CMK (cell line): ENCODE measurements at places on chromosomes 6 and 20.

DNA sequence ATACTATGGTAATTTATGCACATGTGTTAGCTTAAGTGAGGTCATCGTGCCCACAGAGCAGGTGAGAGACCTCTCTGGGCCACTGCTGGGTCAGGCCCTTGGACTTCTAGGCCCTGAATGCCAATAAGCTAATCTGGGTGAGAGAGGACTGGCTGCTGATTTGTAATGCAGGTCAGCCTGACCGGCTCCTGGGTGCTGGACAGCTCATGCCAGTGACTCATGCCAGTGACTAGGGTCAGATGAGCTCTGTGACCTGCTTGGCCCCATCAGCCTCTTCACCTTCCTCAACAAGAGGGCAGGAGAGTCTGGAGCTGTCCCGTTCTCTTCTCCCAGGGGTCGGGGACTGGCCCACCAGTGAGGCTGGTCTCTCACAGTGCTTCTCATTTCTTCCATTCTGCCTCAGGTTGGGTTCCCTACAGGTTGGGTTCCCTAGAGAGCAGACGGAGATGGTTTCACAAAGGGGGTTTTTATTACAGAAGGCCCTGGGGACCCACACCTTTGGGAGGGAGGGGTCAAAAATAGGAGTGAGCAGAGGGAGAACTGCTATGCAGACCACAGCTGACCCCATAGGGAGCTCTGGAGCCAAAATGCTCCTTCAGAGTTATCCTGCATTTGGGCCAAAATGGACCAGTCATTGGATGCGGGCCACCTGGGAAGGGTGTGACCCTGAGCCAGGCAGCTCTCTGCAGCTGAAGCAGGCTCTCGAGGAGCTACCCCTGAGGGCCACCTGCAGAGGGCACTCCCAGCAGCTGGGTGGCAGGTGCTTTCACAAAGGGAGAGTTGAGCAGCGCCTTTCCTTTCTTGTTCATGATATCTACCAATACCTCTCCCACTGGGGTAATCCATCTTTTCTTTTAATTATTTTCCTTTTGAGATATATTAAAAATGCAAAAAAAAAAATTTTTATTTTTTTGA is 2.2 kb upstream of the OXT start:
- DNase-seq = no peak

DNA sequence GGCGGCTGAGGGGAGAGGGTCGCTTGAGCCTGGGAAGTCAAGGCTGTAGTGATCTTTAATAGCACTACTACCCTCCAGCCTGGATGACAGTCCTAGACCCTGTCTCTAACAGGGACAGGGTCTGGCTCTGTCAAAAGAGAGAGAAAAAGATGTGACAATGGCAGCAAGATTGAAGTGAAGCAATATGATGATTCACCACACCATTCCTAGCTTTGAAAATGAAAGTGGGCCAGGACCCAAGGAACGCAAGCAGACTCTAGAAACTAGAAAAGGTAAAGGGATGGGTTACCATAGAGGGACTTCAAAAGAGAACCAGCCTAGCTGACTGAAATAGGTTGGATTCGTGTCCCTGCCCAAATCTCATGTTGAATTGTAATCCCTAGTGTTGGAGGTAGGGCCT is 426.9 kb downstream of the HTR1B start:
- DNase-seq = no peak

DNA sequence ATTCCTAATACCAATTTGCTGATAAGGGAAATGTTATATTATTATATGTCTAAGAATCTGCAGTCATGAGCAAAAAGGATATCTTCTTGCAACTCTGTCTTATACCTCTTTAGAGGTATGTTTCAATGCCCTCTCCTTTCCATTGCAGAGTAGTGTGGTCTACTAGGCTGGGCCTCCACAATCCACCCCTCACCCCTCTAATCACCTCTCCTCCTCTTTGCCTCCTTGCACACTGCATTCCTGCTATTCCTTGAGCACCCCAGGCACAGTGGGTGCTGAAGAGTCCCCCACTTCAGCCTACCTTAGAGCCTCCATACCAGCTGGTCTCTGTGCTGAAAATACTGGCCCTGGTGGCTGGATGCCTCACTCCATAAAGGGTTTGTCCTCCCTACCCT is 26.9 kb downstream of the ARMC2 start:
- DNase-seq = no peak

DNA sequence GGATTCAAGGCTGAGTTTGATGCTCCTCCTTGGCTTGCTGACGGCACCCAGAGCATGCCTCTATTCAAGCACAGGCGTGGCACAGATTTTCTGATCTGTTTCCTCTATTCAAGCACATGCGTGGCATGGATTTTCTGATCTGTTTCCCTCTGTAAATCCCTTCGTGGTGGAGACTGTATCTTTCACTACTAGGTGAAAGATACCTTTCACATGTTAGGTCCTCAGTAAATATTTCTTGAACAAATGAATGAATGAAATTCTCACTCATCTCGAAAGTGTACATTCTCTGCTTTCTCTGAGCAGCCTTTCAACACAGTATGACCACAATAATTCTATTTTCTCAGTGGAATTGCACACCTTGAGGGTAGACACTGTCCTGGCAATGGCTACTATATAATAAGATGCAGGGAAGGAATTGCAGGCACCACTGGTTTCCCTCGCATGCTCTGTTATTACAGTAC is 72.6 kb upstream of the F13A1 start:
- DNase-seq = no peak

DNA sequence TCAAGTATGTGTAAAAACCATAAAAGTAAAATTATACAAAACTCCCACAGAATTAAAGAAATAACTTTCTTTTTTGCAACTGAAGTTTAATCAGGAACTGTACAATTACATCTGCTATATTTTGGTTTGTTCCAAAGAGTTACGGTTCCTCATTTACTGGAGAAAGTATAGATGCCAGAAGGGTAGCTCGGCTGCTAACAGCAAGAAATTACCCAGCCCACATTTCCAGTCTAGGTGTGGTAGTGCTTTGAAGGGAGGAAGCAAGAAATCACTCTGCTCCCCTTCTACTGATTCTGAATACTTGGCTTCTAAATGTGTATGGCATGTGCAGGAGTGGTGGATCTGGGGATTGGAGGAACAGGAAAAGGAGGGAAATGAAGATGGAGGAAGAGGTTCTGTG is 441.3 kb downstream of the CDC5L start:
- no peak for DNase-seq

- no peak for DNase-seq
Measured at GRCh38 chr20:58127701-58128111, 100.7 kb downstream of the ANKRD60 start.

GRCh38 chr6:157145656-157146285 is 177.5 kb downstream of the TMEM242 start:
- DNase-seq = no peak

- DNase-seq = no peak
Measured at GRCh38 chr6:87718662-87719433, 16.8 kb upstream of the AKIRIN2 start.

GRCh38 chr20:61900011-61900944 is 165.4 kb downstream of the TAF4 start:
- no peak for DNase-seq

DNA sequence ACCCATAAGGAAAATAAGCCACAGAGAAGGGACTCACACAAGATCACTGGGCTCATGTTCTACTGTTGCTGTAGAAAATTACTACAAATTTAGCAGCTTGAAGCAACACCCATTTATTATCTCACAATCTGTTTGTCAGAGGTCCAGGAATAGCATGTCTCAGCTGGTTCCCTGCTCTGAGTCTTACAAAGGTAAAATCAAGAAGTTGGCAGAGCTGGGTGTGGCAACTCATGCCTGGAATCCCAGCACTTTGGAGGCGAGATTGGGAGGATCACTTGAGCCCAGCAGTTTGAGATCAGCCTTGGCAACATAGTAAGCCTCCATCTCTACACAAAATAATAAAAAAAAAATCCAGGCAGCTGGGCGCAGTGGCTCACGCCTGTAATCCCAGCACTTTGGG is 28.5 kb upstream of the ZNF831 start:
- no peak for DNase-seq

DNA sequence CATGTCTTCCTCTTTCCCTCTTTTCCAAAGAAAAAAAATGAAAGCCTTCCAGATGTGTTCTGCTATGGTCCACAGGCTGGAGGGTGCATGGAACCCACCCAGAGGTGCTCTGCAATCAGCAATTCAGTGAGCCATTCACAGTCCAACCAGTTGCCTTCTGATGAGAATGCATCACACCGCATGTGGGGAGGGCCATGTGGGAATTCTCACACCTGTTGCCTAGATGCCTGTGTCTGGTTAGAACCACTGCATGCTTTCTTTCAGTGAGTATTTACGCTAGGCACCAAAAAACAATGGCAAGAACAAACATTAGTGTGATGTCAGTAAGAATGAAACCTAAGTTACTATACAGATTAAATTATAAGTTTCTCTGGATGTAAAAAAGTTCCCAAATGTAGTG is 311.6 kb upstream of the CDYL start:
- no peak for DNase-seq

- DNase-seq = no peak
Measured at GRCh38 chr20:4560667-4561066, 161.0 kb upstream of the PRND start.

GRCh38 chr20:251354-251753 is 6.2 kb upstream of the DEFB132 start:
- no peak for DNase-seq

DNA sequence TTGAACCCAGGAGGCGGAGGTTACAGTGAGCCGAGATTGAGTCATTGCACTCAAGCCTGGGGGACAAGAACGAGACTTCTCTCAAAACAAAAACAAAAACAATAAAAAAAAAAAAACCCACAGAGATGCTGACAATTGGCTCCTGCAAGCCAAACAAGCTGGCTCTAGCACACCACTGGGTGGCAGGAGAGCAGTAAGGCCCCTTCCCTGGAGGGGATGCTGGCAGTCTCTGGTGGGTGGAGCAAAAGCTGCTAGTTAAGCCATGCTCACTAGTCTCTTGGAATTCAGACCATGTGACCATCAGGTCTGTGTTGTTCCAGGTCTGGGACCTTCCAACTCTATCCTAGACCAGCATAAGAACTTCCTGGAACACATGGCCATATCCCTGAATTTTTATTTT is 18.9 kb upstream of the DSN1 start:
- DNase-seq = no peak

DNA sequence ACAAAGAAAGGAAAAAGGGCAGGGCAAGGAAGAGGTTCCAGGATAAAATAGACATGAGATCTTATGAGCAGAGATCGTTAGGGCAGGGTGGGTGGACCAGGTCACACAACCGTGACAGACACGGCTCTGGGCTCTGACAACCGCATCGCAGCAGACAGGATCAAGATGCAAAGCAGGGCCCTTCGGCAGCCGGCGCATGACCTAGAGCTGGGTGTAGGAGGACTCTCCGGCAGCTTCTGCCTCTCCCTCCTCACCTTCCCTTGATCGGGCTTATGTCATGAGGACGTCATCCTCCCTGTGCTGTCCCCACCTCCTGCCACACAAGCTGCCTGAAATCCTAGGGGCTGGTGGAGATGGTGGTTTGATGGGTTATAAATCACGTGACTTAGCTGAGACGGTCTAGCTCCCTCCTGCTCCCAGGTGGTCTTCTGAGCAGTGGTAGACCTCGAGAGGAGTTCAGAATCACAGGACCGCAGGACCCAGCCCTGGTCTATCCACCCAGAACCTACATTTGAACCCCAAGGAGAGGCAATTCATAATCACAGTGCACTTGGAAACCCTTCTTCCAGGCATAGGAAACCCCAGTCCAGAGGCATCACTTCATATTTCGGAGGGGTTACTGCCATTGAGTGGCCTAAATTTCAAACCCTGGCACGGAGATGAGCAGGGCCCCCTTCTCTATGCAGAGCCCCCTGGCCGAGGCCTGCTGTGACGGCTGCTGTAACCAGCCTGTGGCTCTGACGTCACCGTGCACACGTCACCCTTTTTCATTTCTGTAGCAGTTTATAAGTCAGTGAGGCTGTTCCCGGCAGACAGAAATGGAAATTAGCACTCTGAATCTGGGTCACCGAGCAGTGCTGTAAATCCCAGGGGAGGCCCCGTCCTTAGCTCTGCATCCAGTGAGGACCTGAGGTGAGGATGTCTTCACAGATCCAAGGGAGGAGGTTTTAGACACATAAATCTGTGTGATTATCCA is 8.7 kb upstream of the CCR6 start:
- no peak for DNase-seq

GRCh38 chr20:18031888-18032509 is 25.7 kb downstream of the OVOL2 start:
- no peak for DNase-seq

DNA sequence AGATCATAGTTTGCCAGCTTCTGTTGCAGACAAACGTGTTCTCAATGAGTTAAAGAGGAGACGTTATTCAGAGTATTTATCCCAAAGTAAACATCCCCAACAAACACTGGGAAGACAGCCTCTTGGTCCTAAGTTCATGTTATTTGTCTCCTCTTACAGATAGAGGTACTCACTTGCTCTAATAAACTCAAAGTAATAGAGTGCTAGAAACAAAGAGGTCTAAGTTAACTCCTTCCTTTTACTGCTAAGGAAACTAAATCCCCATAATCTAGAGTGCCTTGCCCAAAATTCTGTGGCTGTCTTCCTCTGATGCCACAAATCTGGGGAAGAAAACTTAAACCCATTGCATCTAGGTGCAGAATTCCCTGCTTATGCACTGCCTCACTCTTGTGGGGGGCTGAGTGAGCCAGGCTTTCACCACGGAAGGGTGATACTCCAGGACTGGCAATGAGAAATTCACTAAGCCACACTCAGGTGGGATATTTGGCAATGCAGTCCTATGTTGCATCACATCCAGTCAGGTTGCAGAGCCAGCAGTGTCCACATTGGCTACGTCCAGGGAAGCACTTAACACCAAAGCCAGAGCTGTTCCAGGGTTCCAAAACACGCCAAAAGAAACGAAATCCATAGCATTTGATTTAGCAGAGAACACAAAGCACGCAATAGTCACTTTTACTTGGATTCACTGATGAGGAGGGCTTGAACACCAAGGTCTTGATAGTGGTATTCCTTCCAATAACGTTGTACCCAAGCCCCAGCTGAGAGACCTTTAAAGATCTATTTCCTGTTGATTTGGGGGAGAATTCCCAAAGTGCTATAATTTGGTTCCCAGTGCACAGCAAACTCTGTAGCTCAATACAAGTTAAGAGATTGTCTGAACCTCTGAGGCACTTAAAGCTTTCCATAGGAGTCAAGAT is 81.0 kb upstream of the FOXQ1 start:
- no peak for DNase-seq

DNA sequence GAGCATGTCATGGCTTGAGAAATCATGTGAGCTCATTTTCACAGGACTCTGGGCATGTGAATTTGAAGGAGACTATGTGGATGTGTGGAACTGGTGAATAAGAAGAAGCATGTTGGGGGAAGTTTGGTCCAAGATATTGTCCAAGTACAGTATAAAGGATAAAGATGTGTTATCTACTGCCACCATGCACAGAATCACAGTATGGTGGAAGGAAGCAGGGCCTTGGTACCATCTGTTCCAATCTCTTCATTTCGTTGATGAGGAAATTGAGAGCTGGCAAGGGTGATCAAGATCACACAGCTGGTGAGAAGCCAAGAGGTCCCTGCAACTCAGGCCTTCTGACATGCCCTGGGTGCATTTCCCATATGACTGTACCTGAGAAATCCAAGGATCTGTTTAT is 31.5 kb upstream of the RIPOR2 start:
- DNase-seq = peak; percentile 51

- no peak for DNase-seq
Measured at GRCh38 chr6:42313941-42314570, 96.4 kb upstream of the MRPS10 start.

GRCh38 chr6:21188505-21189223 is 404.9 kb upstream of the SOX4 start:
- no peak for DNase-seq
